Stimulated activated CD8-positive, alpha-beta memory T cell treated with anti-CD3 and anti-CD28 coated beads, Interleukin-2, amount 100 ng/mL, for 1 hour (primary cell): ENCODE measurements at places on chromosomes 2 and 18.

GRCh38 chr2:24456599-24457556 lies 34.2 kb upstream of the NCOA1 start:
- DNase-seq = no peak

DNA sequence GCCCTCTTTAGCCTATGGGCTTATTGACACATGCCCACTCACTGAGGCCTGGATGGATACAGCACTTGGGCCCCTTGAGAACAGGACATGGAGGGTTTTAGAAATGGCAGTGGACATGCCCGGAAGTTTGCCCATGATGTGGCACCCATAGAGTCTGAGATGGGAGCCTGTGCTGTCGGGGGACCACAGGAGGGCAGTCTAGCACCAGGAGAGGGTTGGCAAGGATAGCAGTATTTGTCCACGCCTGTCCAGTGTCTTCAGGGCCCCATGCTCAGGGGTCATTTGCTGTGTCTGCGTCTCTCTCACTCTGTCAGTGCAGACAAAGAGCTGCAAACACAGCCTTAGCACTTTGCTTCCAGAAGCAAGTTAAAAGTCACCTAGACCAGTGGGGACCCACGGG lies 48.7 kb downstream of the IL1RL2 start:
- DNase-seq = no peak

GRCh38 chr2:190809876-190810525 lies 70.6 kb upstream of the GLS start:
- DNase-seq = no peak

DNA sequence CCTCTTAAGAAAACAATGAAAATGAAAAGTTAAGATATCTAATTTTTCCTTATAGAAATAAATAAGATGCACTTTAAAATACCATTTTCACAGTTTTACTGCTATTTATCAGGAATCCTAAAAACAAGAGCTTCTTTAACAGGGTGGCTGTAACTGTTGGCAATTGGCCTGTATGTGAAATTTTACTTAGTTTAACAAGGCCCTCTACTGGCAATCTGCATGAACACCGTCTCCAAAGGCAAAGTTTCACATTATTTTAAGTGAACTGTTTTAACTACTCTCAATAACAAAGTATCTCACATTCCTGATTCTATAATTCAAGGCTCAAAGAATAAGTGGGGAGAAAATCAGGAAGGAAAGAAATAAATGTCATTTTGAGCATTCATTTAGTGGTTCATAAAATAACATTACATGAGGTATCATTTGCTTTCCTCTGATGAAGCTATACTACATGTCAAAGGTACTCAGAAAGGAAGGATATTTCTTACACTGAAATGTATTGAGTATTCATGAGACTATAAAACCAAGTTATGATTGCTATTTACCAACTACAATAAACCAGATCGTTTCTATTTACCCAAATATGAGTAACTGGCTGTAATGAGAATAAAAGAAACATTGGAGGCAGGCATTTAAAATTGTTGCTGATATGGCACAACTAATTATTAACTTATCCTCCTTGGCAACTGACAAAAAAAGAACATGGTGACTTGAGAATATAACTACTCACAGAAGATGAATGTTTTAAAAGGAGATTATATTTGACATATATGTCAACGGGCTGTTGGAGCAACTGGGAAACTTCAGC lies 7.0 kb downstream of the NCKAP5 start:
- no peak for DNase-seq

- no peak for DNase-seq
These were observed 11.7 kb upstream of the PDE11A start for GRCh38 chr2:178084273-178084672.

- no peak for DNase-seq
These were observed 85.3 kb downstream of the FEZ2 start for GRCh38 chr2:36512705-36513104.

DNA sequence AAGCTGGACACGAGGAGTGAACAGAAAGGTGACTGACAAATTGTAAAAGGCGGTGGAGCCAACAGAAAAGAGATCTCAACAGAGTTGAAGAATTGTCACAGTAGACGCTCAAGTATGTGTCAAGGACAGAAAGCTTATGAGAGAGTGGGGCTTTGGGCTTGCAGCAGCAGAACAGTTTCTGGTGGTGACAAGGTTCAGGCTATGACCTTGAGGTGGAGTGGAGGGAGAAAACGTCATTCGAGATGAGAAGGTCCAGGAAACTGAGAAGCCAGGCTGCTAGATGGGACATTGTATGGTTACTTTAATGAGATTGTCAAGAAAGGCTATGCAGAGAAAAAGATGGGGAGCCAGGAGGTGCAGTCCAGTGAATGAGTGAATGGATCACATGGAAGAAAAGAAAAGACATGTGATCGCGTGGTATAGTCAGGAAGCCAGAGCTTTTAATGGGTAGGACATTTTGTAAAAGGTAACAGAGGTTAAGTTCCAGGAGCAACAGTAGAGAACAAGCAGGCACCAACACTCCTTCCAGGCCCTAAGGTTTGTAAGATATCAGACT lies 91.1 kb upstream of the EPC2 start:
- no peak for DNase-seq

DNA sequence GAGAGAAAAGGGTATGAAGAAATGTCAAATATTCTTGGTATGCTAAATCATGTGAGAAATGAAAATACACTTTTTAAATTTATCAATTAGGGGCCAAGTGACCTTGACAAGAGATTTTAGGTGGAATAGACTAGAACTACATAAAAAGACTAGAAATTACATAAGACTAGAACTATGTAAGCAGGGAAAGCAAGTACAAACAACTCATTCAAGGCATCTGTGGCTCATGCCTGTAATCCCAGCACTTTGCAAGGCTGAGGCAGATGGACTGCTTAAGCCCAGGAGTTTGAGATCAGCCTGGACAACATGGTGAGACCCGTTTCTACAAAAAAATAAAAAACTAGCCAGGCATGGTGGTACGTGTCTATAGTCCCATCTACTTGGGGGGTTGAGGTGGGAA lies 20.3 kb downstream of the SF3B1 start:
- no peak for DNase-seq

DNA sequence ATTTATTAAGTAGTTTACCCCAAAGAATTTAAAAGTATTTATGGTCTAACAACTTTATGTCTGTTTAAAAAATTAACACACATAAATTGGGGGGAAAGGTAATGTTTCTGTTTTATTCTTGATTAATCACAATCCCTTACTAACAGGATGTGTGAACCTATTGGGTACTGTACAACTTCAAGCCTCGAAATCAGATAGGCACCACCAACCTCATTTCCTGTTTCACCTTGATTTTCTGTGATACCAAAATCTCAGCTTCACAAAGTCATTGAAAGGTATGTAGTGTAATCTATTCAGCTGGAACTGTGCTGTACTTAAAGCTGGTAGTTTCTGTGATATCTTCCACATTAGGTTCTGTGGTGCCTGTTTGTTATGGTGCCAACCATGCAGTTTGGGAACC lies 4.0 kb downstream of the RNMT start:
- DNase-seq = no peak

DNA sequence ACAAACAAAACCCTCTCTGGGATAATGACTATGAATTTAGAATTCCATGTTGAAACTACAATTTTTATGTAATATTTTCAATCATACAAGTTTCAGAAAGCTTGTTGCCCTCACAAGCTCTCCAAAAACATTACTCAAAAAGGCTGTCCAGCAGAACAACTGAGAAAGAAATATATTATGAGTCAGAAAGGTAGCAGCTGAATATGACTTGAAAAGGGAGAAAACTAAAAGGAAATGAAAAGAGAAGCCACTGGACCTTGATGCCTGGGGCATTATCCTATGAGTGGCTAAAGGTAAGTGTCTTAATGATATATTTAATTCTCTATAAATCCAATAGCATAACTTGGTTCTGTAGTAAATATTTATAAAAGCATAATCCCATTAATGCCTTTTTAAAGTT lies 61.8 kb downstream of the NXPH2 start:
- DNase-seq = no peak

DNA sequence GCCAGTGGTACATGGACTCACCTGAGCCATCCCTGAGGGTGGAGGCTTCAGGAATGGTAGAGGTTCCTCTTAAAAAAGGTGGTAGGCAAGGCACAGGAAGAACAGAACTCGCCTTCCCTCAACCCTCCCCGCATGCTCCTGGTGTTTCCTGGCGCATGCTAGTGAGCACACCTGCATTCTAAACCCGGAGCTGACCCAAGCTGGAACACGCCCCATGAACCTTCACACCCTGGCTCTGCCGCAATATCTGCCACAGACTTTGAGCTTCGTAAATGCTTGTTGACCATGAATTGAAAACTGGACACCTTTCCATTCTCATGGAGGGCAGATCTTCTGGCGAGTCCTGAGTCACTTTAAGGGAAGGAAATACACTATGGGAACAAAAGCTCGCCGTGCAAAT lies 601.3 kb upstream of the RAB6C start:
- no peak for DNase-seq

DNA sequence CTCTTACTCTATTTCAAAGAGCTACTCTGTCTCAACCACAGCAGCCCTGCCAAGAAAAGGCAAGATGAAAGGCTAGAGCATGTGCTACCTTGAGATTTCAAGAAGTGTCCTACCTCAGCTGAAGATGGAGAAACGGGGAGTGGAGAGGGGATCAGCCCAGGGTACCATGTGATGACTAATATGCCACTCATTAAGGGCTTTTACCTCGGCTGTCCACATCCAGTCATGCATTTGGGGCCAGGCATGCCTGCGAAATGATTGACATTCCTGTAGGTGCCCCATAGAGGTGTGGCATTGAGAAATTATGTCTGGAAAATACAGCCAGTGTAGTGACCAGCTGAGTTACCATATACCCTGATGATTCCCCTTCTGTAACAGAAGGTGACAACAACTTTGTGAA lies 96.1 kb downstream of the NRP2 start:
- DNase-seq = no peak
